ENCODE measurements at places on chromosomes 5 and 9. TPM values are rescaled to one million over a fixed set of nuclear protein-coding genes. Genes with fewer than 3 reads are reported as not detected.

ZDHHC11B gene
- total RNA-seq, result 2.4 TPM

SLC6A3 gene
- not detected for total RNA-seq

PTGER4 gene
- 53.8 TPM for total RNA-seq

DNA sequence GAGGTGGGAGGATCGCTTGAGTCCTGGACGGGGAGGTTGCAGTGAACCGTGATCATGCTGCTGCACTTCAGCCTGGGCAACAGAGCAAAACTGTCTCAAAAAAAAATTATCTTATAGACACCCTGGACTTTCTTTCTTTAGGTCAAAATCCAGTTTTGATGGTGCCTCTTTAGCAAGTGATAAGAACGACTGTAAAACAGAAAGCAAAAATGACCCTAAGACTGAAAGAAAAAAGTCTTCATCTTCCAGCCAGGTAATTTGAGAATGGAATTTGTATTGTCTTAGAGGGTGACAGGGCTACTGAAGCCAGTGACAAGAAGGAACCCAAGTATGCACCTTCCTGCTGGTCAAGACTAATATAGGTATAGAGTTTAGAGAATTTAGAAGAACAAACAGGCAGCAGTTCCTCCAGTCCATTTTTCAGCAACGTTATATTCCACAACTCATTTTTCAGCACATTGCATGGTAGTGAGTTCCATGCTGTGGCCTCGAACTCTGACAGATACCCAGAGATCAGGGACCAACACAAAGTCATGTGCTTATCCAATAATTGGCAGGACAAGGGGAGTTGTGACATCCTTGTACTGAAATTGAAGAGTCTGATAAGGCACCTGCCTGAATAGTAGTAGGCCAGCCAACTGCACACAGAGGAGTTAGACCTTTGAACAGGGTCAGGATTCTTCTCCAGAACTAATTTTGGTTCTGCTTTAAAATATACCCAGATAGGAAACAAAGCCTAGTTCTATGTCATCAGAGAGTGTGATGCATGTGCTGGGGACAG is 46.5 kb downstream of the GRAMD2B start:
- DNase-seq, result no peak

DNA sequence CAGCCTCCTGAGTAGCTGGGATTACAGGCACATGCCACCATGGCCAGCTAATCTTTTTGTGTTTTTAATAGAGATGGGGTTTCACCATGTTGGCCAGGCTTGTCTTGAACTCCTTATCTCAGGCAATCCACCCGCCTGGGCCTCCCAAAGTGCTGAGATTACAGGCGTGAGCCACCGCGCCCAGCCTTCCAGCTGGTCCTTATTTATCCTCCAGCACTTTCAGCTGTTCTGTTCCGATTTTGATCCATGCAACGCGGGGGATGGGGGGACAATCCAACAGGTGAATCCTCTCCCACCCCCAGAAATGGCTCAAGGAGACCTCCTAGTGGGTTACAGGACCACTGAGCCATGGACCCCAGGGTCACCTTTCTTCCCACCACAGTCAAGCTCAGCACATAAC is 14.7 kb upstream of the CDKN2AIPNL start:
- no peak for DNase-seq

GRCh38 chr5:94153736-94154450 is 412.5 kb upstream of the POU5F2 start:
- DNase-seq, result no peak

DNA sequence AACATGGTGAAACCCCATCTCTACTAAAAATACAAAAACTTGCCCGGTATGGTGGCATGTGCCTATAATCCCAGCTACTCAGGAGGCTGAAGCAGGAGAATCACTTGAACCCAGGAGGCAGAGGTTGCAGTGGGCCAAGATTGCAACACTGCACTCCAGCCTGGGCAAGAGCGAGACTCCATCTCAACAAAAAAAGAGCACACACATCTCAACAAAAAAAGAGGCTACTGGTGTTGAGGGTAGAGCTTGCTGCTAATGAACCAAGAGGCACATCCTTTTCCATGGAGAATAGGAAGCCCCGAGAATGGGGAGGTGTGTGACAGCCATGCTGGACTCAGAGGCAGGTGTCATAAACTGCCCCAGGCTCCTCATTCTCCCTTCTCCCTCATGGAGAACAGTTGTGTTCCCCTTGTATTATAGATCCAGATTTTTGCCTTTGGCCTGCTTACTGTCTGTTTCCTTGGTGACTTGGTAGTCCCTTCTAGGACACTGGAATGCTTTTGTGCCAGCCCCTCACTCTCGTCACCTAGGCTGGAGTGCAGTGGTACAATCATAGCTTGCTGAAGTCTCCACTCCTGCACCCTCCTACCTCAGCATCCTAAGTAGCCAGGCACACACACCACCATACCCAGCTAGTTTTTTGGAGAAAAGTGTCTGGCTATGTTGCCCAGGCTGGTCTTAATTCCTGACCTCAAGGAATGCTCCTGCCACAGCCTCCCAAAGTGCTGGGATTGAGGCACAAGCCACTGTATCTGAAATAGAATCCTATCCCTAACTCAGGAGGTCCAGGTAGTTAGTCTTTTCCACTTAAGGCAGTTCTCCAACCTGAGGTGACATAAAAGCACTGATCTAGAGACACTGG is 5.1 kb downstream of the RPL12 start:
- no peak for DNase-seq

GRCh38 chr5:115419846-115420585 is 123.6 kb upstream of the CCDC112 start:
- no peak for DNase-seq

GRCh38 chr9:136882109-136882946 is 4.0 kb upstream of the TRAF2 start:
- DNase-seq, result peak; percentile 77

DNA sequence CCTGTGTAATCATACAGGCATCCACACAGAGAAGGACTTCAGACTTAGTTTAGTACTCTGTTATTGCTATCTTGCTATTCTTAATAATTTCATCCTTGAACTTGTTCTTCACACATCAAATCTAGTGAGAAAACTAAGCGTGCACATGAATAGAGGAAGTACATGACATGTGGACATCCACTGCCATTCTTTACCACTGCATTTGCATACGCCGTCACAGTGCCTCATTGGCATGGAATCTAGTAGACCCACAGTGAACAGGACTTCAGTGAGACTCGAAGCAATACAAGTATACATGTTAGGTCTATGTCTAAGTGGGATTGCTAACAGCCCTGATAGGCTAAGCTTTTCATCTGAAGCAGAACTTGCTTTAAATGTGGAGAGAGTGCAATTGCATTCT is 592.1 kb downstream of the TLE4 start:
- DNase-seq, result no peak

DNA sequence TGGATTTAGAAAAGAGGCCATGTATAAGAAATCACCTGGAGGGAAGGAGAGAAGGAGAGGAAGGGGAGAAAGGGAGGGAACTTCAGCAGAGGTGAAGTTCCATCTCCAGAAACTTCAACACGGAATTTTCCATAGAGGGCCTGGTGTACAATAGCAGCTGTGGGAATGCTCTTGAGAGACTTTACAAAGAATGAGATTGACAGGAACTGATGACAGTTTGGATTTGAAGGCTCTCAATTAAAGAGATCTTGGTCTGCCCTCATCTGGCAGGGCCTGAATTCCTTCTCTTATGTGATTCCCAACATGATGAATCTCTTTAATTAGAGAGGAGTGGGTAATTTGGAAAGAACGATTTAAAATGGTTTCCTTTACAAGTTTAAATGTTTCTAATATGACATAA is 143.5 kb downstream of the MLLT3 start:
- no peak for DNase-seq

GRCh38 chr5:170495825-170496661 is 7.8 kb upstream of the KCNIP1 start:
- DNase-seq, result no peak

GRCh38 chr5:156794687-156795086 is 55.4 kb upstream of the PPP1R2B start:
- no peak for DNase-seq

DNA sequence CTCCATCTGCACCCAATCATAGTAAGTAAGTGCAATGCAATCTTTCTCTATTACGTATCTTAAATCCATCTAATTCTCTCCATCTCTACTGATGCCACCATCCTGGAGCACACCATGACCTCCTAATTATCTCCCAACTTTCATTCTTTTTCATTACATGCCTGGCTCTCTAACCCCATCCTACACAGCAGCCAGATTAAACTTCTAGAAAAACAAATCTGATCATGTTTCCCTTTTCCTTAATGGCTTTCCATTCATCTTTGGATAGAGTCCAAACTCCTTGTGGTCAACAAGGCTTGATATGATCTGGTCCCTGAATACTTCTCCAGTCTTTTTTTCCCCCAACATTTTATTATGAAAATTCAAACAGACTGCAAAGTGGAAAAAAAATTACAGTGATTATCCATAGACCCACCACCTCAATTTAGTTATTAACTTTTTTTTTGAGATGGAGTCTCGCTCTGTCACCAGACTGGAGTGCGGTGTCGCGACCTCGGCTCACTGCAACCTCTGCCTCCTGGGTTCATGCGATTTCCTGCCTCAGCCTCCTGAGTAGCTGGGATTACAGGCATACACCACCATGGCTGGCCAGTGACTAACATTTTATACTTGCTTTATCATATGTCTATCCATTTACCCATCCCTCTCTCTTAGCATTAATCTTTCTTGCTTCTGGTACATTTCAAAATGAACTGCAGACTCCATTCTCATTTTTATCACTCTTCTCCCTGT is 5.2 kb downstream of the PPP2R2B start:
- DNase-seq, result no peak

DNA sequence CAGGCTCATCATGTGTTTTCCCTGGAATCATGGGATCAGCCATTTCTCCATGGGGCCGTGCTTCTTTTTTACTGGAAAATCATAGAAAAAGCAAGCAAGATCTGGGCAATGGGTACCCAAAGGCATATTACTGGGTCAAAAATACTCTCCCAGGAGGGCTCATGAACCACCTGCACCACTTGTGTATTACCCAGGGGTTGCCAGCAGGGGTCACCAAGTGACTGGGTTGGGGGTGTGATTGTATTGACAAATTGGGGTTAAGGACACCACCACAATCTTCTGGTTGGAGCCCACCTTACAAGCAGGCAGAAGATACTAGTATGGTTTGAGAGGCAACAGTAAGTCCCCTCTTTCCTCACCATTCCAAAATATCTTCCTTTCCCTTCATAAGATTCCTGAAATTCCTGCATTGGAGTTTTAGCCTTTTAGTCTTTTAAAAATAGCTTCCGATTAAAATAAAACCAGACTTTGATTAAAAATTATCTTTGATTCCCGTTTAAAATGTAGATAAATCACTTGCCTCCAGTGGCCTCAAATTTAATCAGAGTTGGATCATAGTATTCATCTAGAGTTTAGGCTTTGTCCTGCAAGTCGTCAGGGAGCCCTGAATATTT is 603.3 kb downstream of the KIF4B start:
- DNase-seq, result peak; percentile 45

DNA sequence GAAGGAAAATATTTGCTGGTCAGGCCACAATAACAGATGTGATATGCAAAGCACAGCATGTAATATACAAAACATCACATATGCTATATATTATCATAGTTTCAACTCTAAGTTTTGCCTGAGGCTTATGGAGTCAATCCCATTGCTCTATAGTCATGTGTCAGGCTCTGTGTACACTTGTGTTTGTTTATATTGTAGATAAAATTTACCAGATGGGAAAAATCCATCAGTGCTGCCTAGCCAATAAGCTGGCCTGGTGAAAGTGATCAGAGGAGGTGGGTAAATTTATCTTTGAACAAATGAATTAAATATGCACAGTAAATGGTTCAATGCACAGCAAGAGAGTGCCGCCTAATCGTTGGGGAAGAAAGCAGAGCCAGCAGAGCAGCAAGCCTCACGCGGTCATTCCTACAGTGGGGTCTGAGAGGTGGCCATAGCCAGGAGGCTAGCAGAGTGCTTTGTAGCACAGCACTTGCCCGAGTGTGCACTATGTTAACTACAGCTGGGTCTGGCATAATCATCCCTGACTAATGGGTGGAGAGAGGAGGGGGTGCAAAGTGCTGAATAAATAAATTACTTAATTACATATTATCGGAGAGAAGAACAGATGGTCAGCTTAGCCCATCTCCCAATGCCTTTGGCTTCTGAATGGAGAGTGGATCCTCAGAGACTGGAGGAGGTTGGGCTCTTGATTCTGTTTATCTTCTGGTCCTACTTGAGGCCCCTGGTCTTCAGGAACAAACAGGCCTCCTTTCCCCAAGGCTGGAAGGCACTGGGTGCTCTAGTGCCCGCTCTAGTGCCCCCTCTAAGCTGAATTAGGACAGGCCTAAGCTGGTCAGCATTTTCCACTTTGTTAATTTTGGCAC is 153.5 kb downstream of the MAT2B start:
- no peak for DNase-seq

GRCh38 chr5:107127878-107128277 is 542.9 kb downstream of the EFNA5 start:
- no peak for DNase-seq

DNA sequence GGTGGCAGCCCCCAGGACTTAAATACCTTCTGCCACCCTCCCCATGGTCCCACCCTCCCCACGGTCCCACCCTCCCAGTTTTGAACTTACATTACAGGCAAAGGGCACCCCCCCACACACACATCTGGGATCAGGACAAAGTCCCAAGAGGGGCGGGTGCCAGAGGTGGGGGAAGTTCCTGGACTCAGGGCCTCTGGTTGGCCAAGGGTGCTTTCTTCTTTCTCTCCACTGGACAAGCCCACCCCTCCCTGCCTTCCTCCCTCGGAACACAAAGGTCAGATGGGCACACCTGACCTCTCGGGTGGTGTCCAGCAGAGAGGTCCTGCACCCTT is 19.1 kb upstream of the RALGDS start:
- no peak for DNase-seq

Measured in activated naive CD8-positive, alpha-beta T cell treated with anti-CD3 and anti-CD28 coated beads, Interleukin-2, amount 10 ng/mL, durations not matched to agents 7 days and 5 days (primary cell).